ENCODE measurements at places on chromosomes 2 and 18. TPM values are rescaled to one million over a fixed set of nuclear protein-coding genes. Genes with fewer than 3 reads are reported as not detected.

- H3K4me1 ChIP-seq: peaks cover 35% of the 10 kb centered on the region
- H3K27me3 ChIP-seq: peaks cover 32% of the 10 kb centered on the region
- peak; percentile 47 for DNase-seq
- no peaks in the 10 kb centered on the region for H3K36me3 ChIP-seq
Measured at GRCh38 chr2:25041307-25041927, 459 bp upstream of the EFR3B start.

DNA sequence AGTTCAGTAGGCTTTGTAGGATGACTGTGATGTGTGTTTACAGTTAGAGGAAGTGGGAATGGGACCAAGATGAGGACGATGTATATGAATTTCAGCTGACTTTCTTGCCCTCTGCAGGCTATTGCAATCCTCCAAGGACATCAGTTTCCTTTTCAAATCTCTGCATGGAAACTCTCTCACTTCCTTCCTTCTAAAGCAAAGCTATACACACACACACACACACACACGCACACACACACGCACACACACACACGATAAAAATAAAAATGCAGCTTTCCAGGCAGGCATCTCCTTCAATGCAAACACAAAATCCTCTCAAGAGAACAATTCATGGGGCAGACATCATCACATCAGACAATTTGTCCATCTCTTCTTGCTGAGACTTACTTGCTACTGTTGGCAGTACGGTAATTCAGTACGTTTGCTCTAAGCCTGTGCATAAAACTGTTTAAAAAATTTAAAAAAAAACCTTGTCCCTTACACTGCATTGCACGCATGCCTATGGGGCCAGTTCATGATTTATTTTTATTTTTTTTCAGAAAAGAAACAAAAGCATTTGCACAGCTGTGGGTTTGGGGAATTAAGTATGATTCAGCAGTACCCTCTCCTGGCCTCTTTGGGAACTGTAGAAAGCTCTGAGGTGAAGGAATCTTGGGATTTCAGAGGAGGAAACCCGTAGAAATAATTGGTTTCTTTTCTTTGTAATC is 27.1 kb upstream of the ICOS start:
- peak; percentile 10 for DNase-seq
- H3K4me1 ChIP-seq: no peaks in the 10 kb centered on the region
- H3K27me3 ChIP-seq: no peaks in the 10 kb centered on the region
- no peaks in the 10 kb centered on the region for H3K36me3 ChIP-seq

- no peak for DNase-seq
- no peak overlapping the region for H3K27ac ChIP-seq
- peaks cover 7% of the 10 kb centered on the region for H3K4me1 ChIP-seq
- no peaks in the 10 kb centered on the region for H3K27me3 ChIP-seq
- H3K4me3 ChIP-seq: no peak overlapping the region
- H3K36me3 ChIP-seq: no peaks in the 10 kb centered on the region
Measured at GRCh38 chr2:171237751-171238505, 77.2 kb upstream of the TLK1 start.

DNA sequence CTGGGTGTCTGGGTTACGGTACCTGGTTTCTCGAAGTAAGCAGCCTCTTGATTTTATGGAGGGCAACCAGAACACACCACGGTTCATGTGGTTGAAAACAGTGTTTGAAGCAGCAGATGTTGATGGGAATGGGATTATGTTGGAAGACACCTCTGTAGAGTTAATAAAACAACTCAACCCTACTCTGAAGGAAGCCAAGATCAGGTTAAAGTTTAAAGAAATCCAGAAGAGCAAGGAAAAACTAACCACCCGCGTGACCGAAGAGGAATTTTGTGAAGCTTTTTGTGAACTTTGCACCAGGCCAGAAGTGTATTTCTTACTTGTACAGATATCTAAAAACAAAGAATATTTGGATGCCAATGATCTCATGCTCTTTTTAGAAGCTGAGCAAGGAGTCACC is 279.8 kb downstream of the PLCL1 start:
- no peak overlapping the region for H3K4me3 ChIP-seq
- H3K36me3 ChIP-seq: no peaks in the 10 kb centered on the region
- H3K4me1 ChIP-seq: no peaks in the 10 kb centered on the region
- H3K27me3 ChIP-seq: no peaks in the 10 kb centered on the region

GRCh38 chr2:56244506-56244905 is 60.7 kb downstream of the CCDC85A start:
- H3K36me3 ChIP-seq: no peaks in the 10 kb centered on the region
- H3K27ac ChIP-seq: no peak overlapping the region
- H3K4me3 ChIP-seq: no peak overlapping the region
- H3K4me1 ChIP-seq: no peaks in the 10 kb centered on the region
- no peak for DNase-seq

DNA sequence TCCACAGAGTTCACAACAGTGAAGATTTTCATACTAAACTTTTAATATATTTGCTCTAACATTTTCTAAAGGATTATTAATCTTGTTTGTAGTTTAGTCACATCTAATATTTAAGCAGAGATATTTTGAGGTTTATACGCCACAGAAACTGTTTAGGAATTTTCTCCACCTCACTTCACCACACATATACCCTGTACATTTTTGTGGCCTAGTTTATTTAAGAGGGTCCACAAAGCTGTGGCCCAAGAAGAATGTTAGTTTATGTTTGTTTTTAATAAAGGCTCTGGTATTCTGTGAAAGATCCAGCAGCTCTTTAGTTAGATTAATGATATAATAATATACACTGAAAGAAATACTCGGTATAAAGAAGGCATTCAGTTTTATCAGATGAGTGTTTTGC is 132.7 kb upstream of the TTC27 start:
- H3K27me3 ChIP-seq: no peaks in the 10 kb centered on the region
- H3K27ac ChIP-seq: no peak overlapping the region

DNA sequence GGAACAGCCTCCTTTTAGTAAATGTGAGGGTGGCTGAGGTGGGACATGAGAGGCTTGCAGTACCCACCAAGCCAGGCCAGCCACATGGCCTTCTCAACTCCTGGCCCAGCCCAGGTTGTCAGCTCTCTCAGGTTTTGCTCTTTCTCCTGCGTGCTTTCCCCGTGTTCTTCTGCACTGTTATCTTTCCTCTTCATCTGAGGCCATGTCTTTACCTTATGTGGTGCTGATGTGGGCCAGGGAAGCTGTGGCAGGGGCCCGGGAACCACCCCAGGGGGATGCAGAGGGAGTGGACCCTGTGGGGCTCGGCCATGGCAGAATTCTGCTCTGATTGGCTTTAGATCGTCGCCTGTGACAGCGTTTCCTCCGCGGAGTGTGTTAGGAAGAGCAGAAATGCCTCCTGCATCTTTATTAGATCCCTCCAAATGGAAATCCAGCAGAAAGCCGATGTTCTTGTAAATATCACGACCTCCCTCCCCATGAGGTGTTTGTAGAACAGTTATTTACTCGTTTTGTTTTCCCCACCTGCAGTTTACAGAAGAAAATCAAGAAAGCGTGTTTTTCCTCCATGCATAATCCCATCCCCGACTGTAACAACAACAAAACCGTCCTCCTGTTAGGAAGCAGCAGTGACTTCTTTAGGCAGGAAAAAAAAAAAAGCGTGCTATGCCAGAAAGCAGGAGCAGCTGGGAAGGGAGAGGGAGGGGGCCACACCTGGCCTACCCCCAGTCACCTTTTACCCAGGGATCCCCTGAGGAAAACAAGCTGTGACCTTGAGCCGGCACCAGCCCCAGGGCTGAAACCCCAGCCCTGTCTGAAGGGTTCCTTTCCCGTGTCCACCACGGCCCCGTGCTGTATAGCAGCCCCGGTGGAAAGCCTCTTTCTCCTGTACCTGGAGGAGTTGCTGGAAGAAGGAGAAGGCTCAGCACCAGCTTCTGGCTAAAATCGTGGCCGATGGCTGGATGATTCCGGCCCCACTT is 54.8 kb downstream of the HPCAL1 start:
- H3K4me3 ChIP-seq: no peak overlapping the region
- H3K27ac ChIP-seq: peak overlapping the region; percentile 40
- no peaks in the 10 kb centered on the region for H3K27me3 ChIP-seq
- H3K4me1 ChIP-seq: peaks cover 15% of the 10 kb centered on the region

GRCh38 chr2:44941551-44942234 is at the start of gene SIX3:
TSS of gene SIX3 (plus strand) at chr2:44941702. CDS start at chr2:44942105, 403 bp downstream.
- peaks cover 21% of the 10 kb centered on the region for H3K4me1 ChIP-seq
- DNase-seq: peak; percentile 65
- no peak within 1 kb of the TSS for H3K27ac ChIP-seq
- peak within 1 kb of the TSS; percentile 58 for H3K4me3 ChIP-seq

DNA sequence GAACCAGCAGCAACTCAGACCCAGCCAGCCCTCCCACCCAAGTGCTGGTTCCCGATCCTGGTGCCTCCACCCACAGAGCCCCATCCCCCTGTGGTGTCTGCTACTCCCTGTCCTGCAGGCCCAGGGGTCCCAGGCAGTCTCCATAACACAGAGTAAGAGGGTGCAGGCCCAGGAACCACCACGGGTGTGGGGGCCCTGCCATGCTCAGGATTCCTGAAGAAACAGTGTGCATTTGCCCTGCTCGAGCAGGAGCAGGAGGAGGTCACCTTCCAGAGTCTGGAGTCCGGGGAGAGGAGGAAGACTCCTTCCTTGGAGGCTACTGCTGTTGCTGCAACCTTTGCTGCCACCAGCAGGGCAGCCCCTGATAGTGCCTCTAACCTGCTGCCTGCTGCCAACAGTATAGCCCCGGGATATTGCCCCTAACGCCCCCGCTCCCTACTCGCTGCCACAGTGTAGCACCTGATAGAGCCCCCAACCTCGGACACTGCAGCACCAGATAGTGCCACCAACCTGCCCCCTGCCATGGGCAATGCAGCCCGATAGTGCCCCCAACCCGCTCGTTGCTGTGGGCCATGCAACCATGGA is 46.8 kb upstream of the ANKRD62 start:
- H3K36me3 ChIP-seq: no peaks in the 10 kb centered on the region
- H3K27ac ChIP-seq: no peak overlapping the region
- H3K27me3 ChIP-seq: no peaks in the 10 kb centered on the region

- H3K27me3 ChIP-seq: peaks cover 25% of the 10 kb centered on the region
- H3K27ac ChIP-seq: no peak overlapping the region
- no peak overlapping the region for H3K4me3 ChIP-seq
- H3K4me1 ChIP-seq: no peaks in the 10 kb centered on the region
- no peak for DNase-seq
Measured at GRCh38 chr2:2244508-2244907, 86.6 kb downstream of the MYT1L start.

GRCh38 chr2:118807668-118808428 is 39.6 kb downstream of the EN1 start:
- H3K27ac ChIP-seq: no peak overlapping the region
- no peaks in the 10 kb centered on the region for H3K4me1 ChIP-seq
- H3K36me3 ChIP-seq: no peaks in the 10 kb centered on the region
- H3K27me3 ChIP-seq: peaks cover 18% of the 10 kb centered on the region
- DNase-seq: no peak
- H3K4me3 ChIP-seq: no peak overlapping the region

- no peak overlapping the region for H3K27ac ChIP-seq
- DNase-seq: no peak
- H3K4me1 ChIP-seq: peaks cover 58% of the 10 kb centered on the region
- no peaks in the 10 kb centered on the region for H3K27me3 ChIP-seq
- no peak overlapping the region for H3K4me3 ChIP-seq
Measured at GRCh38 chr2:233168445-233168844, 83.0 kb upstream of the ATG16L1 start.

- H3K4me1 ChIP-seq: no peaks in the 10 kb centered on the region
- H3K27ac ChIP-seq: no peak overlapping the region
- no peaks in the 10 kb centered on the region for H3K36me3 ChIP-seq
- H3K4me3 ChIP-seq: no peak overlapping the region
Measured at GRCh38 chr2:124698979-124699565, 674.0 kb downstream of the CNTNAP5 start.

DNA sequence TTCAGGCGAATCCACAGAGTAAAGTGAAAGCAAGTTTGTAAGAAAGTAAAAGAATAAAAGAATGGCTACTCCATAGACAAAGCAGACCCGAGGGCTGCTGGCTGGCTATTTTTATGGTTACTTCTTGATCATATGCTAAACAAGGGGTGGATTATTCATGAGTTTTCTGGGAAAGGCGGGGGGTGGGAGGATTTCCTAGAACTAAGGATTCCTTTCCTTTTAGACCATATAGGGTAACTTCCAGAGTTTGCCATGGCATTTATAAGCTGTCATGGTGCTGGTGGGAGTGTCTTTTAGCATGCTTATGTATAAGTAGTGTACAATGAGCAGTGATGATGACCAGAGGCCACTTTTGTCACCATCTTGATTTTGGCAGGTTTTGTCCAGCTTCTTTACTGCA is 59.8 kb downstream of the SLC4A3 start:
- H3K27ac ChIP-seq: peak overlapping the region; percentile 99
- no peak for DNase-seq
- no peaks in the 10 kb centered on the region for H3K36me3 ChIP-seq
- no peak overlapping the region for H3K4me3 ChIP-seq

DNA sequence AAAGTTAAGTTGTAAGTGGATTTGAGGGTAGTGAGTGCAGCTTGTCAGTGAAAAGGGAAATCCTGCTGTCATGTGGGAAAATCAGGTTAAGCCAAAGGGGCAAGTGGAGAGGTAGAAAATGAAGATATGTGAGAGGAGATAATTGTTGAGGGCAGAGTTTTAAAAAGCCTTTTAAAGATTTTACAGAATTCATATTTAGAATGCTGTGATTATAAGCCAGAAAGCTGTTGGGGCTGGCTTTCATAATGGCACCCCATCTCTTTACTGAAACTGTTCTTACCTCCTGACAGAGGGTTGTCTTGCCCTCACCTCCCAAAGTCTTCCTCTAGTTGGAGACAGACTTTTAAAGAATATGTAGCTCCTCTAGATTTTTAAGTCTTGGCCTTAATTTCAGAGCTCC is 86.9 kb downstream of the MYO3B start:
- H3K4me3 ChIP-seq: no peak overlapping the region
- no peaks in the 10 kb centered on the region for H3K4me1 ChIP-seq
- no peak overlapping the region for H3K27ac ChIP-seq
- no peaks in the 10 kb centered on the region for H3K27me3 ChIP-seq

DNA sequence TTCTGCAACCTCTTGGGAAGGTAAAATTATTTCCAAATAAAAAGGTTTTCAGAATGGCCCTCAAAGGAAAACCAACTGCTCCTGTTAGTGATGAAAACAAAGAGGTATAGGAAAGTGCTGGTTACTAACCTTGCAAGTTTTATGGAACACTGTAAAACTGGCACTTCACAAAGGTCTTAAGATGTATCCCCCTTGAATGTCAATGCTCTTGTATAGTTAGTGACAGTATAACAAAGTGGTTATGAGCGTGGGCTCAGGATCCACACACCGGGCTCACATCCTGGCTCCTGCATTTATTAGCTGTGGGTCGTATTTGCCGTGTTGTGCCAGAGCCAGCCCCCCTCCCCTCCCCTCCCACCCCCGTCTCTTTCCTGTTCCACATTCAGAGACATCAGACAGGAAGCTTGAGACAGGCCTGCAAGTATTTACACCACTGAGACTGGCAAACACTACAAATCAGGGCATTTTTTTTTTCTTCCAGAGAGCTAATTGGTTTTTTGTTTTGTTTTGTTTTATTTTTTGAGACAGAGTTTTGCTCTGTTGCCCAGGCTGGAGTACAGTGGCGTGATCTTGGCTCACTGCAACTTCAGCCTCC is 9.2 kb upstream of the DNPEP start:
- no peaks in the 10 kb centered on the region for H3K36me3 ChIP-seq
- H3K27me3 ChIP-seq: no peaks in the 10 kb centered on the region
- no peak overlapping the region for H3K4me3 ChIP-seq
- no peak for DNase-seq
- H3K27ac ChIP-seq: no peak overlapping the region

ZSWIM2 gene
- total RNA-seq: not detected

CIB4 gene
- total RNA-seq: not detected

ANKRD29 gene
- 4.3 TPM for total RNA-seq

TRABD2A gene
- 0.88 TPM for total RNA-seq

IL36A gene
- total RNA-seq: not detected

PRKAG3 gene
- not detected for total RNA-seq
